Hippocampal formation (tissue), 2 donors: ENCODE measurements at places on chromosomes 1 and 21.

- no peak for DNase-seq
Observed at GRCh38 chr1:1614204-1614953, 921 bp upstream of the MIB2 start.

DNA sequence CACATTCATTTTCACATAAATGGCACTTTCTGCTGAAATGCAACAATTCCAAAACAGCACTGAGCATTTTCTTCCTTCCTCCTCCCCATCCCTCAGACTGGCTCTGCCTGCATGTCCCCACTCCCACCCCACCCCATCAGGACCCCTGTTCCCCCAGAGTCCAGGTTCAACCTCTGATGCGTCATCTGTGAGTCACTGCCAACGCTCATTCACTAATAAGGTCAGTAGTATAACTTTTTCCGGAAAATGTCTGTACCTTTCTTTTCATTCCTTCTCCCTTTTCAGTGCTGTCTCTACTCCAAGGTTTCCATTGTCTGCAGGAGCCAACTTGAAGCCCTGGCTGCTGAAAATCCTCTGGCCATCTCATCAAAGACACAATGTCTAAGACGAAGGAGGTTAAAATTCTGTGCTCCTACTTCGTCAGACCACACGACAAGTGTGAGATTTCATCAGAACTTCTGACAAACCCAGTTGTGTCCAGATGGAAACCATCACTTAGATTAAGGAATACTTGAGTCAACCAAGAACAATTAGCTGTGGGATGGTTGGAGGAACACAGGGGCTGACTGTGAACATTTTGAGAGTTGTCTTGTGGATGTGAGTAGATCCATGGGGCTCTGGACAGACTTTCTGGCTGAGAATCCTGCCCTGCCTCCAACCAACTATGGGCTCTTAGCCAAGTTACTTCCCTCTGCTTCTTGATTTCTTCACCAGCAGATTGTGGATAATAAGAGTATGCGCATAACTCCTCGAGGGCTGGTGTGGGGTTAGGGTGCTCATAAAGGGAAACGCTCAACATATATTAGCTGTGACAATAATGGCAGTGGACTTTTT, 35.6 kb upstream of the UTS2 start:
- no peak for DNase-seq

DNA sequence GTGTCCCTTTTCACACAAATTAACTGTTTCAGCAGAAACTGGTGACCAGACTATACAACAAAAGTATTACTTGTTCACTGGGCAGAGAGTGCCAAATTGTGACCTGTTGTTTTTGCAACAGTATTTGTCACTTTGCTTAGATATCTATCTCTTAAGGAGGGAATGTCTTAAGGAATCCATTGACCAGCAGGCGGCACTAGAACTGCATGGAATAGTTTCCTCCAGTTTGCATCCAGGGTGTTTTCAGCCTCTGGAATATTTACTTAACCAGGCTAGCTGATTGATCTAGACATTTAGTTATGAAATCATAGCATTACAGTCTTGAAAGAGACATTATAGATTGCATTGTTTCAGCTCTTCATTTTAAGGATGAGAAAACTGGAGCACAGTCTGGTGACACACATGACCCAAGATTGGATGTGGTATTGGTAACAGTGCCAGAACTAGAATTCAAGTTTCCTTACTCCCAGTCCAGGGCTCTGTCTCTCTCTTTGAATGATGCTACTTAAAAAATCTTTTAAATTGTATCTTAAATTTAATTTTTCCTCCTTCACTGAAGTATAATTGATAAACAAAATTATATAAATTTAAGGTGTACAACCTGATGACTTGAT, 16.9 kb downstream of the RPTN start:
- peak; percentile 22 for DNase-seq

DNA sequence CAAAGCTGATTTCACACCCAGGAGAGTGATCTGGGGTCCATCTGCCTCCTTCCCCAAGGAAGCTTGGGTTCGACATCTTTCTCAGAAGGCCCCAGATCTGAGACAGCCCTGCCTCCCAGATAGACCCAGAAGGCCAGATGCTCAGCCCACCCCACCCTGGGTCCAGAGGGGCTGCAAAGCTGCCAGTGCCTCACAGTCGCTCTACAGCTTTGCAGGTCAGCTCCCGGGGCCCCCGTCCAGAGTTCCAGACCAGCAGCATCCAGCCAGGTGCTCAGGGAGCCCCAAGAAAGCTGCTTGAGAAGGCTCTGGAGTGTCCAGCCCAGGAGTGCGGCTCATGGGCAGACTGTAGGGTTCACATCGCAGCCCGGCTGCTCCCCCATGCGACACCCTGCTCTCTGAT, 142.8 kb upstream of the ARHGEF16 start:
- DNase-seq: no peak

DNA sequence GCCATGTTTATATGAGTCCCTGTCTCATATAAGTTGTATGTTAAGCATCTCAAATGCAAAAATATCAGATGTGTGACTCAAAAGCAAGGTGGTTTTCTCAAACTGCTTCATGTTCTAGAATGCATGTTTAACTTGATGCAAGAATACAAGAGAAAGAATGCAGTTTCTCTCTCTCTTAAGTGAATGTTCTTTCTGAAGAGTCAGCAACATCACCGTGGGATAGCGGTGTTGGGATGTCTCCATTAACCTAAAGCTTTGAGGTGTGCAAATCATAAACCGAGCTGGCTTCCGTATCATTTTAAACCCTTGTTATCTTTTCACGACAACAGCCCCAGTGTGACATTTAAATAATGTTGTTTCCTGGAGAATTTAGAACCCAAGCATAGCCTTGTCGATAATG, 48.4 kb upstream of the TARBP1 start:
- DNase-seq: no peak

- no peak for DNase-seq
Observed at GRCh38 chr1:71343686-71344416, 263.0 kb upstream of the ZRANB2 start.

DNA sequence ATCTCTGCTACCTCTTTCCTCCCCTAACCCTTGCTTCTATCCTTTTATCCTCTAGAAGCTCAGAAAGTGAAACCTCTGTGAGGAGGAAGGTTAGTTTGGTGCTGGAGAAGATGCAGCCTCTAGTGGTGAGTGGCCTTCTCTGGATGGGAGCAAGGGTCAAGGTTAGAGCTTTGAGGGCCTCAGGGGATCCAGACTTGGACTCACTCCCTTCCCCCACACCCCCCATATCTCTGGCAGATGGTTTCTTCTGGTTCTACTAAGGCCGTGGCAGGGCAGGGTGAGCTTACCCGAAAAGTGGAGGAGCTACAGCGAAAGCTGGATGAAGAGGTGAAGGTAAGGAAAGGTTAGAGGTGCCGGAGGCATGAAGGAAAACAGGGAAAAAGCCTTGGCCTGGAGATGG, 9.2 kb downstream of the CGN start:
- no peak for DNase-seq

- no peak for DNase-seq
Observed at GRCh38 chr1:3063379-3064295, 5.4 kb upstream of the PRDM16 start.

DNA sequence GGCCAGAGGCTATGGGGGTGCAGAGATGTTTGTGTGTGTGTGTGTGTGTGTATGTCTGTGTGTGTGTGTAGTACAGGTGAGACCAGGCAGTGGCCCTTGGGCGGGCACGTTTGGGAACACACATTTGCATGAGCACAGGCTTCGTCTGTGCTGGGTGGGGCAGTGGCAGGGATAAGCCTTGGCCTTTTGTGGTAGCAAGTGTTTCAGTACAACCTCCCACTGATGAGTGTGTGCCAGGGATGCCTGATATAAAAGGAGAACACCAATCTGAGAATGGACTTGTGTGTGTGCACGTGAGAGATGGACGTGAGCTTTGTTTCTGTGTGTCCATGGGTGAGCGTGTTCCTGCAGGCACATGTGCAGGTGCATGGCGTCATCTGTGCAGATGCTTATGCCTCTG, 3.0 kb downstream of the NTRK1 start:
- no peak for DNase-seq

DNA sequence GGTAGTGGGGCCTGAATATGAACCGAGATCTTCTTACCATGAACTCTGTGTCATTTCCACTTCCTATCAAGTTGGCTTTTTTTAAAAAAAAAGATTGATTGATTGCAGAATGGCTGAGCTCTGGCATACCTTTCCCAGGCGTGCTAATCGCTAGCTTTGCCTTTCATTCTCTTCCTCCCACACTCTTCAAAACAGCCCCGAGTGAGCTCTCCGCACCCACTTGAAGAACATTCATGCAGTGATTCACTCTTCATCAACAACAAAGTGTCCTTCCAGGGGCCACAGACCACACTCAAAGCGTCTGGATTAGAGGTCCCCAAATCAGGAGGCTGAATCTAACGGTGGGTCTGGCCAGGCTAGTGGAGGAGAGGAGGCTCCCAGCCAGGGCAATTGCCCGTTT, 96.3 kb upstream of the GALNT2 start:
- DNase-seq: no peak

DNA sequence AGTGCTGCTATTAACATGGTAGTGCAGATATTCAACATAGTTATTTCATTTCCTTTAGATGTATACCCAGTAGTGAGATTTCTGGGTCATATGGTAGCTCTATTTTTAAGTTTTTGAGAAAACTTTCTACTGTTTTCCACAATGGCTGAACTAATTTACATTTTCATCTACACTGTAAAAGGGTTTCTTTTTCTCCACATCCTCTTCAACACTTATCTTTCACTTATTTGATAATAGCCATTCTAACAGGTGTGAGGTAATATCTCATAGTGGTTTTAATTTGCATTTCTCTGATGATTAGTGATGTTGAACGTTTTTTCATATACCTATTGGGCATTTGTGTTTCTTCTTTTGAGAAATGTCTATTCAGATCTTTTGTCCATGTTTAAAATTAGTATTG, 149.8 kb downstream of the PDE4B start:
- no peak for DNase-seq

DNA sequence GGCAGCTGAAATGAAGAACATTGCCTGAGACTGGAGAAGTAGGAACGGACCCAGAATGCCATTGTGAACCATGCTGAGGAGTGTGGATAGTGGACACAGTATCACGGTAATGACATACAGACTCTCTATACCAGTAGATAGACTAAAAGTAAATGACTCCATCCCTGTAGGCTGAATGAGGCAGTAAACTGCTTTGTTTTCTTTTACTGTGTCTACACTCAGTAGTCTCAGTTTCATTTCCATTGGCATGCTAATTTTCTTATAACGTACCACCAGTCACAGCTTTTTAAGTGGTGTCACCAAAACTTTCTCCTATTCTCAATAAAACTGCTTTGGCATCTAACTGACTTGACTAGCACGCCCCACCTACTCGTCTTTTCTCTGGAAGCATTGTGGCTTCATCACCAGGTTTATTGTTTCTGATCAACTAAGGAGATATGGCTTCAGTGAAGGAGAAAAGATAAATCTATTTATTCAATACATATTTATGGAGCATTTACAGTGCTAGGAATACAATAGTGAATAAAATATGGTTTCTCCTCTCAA, 8.4 kb upstream of the ZNF697 start:
- no peak for DNase-seq
